ENCODE measurements at places on chromosomes 11 and 22.

- DNase-seq = no peak
Measured at GRCh38 chr22:42360348-42360747, 71.9 kb downstream of the NFAM1 start.

DNA sequence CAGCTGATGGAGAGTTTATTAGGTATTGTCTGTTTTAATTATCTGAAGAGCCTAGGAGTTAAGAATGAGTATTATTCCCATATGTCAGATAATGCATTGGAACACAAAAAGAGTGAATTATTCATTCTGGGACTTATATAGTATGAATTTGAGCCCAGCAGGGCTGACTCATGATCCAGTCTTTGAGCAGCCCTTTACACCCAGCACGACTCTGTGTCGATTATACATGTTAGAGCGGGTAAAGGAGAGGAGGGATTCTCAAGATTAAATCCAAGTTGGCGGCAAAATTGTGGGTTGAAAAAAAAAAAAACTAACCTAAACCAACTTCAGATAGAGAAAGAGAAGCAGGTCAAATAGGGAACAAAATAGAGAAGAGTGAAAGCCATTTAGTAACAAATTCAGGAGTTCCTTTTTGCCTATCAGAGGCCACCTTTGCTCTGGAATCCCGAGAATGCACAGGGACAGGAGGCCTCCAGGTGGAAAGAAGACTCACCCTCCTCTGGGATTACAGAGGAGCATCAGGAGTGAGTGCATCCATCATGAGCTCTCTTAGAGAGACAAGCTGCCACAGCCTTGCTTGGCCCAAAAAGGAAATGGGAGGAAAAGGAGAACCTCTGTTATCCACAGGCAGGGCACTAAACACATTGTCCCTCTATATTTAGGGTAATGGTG, 3.1 kb downstream of the MRGPRX1 start:
- no peak for DNase-seq

DNA sequence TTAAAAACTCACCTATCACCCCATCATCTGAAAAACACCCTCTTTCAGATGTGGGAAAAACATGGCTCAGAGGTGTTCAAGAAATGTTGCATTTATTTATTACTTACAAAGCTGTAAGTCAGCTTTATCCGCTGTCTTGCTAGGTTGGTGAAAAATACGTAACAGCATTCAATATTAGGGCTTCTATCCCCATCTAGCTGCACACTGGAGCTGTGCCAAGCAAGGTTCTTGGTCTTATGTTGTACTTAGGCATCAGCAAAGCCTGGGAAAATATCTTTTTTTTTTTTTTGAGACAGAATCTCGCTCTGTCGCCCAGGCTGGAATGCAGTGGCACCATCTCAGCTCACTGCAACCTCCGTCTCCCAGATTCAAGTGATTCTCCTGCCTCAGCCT, 7.5 kb downstream of the SERPING1 start:
- DNase-seq = no peak

DNA sequence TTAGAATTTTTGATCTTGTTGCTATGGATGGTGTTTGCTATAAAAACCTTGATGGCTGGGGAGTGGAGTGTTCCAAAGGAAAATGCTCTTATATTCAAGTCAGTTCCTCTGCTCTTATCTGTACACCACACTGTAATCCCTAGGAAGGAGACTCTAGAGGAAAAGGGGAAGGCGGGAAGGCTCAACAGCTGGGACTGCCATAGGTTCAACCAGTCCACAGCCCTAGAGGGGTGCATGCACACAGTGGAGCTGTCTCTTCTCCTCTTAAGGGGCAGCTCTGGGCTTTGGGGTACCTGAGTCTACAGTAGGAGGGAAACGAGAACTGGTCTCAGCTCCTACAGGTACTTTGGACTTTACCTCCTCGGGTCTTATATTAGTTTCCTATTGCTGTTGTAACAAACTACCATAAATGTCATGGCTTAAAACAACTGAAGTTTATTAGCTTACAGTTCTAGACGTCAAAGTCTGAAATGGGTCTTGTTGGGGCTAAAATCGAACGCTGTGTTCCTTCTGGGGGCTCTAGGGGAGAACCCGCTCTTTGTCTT, 77.2 kb upstream of the ZBED5 start:
- DNase-seq = no peak

DNA sequence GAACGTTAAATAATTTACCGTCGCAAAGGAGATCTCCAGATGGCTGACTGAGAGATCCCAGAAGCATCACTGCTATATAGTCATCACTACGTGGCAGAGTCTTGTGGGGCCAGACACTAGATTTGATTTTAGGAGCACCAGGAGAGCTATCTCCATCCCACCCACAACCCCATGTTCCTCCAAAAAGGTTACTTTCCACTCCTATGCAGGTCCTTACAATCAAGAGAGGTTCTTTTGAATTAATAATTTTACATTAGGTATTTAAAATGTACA, 19.4 kb downstream of the GUCY1A2 start:
- no peak for DNase-seq

GRCh38 chr22:17366830-17367229, 2.4 kb upstream of the CECR2 start:
- no peak for DNase-seq

- no peak for DNase-seq
Measured at GRCh38 chr11:96567176-96567575, 177.4 kb downstream of the JRKL start.

DNA sequence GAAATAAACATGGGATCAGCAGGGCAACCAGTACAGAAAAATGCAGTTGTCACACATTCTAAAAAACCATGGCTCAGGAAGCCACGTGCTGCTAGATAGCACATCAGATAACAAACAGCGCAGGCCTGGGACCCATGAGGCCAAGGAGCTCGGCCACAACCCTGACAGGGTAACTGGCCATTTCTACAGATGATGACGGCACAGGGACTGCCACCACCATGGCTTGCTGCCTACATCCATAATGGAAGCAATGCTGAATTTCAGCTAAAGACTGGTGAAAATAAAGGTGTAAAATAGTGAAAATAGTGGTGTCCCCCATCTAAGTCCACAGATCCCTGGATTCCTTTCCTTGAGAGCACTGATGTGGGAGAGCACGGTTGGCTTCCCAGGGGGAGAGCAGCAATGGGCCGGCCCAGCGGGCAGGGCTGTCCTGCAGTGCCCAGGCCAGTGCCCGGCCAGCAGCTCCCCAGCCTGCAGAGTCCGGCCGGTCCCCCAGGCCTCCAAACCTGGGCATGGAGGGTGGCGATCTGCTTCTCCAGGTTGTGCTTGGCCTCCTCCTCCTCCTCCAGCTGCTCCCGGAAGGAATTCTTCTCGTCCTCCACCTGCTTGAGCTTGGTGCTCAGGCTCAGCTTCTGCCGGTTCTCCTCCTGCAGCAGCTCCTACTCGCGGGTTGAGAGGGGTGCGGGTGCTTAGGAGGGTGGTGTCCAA, 40.0 kb downstream of the APOL1 start:
- DNase-seq = no peak

GRCh38 chr11:69301455-69302401, 7.8 kb downstream of the MYEOV start:
- DNase-seq = peak; percentile 93

DNA sequence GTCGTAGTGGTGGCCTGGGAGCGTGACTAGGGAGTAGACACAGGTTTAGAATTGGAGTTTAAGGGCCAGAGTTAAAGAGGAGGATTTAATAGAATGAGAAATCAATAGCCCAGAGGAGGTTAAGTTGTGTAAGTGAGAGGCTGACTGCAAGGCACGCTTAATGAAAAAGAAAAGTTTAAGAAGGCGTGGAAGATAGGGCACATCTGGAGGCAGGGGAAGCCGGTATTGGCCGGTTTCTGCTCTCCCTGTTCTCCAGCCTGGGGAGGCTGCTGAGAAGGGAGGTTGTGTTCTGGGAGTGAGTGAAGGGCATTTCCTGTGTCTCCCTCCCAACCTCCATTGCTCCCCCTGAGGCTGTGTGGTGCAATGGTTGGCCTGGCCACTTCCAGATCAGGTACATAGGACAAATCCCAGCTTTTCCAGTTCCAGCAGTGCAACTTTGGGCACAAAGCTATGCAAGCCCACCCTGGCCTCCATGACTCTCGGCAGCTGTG, 6.3 kb downstream of the GRIK4 start:
- DNase-seq = no peak

GRCh38 chr22:23062616-23063538, 7.4 kb upstream of the GNAZ start:
- DNase-seq = no peak

DNA sequence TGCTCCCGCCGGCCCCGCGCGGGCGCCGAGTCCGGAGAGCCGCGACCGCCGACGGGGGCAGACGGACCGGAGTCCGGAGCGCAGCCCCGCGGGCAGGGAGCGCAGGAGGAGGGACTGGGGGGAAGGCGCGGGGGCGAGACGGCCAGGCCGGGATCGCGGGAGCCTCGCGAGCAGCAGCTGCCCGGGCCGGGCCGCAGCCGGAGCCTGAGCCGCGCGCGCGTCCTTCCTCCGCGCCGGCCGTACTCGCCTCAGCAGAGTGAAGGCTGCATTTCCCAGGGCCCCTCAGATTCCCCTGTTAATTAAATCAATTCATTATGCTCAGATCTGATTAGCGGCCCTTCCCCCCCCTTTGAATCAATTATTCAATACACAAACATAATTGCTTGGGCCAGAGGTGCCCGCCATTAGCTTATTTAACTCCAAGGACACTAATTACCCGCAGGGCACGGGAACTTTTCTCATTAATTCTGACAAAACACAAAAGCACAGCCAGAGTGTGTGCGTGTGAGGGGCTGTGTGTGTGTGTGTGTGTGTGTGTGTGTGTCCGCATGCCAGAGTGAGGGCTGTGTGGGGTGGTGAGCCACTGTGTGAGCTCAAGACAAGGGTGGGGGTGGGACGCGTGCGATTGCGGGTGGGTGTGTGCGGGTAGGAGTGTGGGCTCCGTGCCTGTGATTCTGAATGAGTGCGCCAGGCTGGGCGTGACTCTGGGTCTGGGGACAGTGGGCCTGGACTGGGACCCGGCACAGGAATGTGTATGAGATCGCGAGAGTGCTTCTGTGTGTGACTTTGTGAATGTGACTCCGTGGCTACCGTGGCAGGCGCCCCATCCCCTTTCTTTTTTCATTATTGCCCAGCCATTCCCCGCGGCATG, 5.1 kb upstream of the LMO1 start:
- no peak for DNase-seq

DNA sequence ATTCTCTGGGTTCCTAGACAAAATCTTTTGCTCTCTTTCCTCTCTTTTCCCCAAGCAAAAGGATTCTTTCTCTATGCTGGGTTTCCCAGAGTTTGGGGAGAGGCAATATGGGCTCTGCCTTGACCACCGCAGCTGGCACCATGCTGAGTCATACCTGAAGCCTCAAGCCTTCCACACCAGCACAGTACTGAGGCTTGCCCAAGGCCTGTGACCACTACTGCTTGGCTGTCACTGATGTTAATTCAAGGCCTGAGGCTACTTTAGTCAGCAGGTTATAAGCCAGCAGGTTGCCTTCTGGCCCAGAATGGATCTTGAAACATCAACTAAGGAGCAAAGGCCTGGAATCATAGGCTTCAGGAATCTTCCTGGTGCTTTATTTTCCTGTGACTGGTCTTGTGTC, 185.3 kb downstream of the DYNC2H1 start:
- DNase-seq = no peak

DNA sequence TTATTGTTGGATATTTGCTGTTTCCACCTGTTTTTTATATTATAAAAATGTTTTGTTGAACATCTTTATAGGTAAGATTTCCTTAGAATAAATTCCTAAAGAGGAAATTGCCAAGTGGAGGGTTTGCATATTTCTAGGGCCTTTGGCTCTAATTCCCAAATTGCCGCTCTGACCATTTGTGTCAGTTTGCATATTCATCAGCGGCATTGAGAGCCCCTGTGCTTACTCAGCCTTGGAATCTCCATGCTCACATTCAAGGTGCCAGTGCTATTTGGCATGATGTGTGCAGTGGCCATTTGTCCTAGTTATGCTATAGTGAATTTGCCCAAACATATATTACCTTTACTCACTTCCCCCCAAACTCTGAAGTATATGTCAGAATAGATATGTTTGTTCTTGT, 25.5 kb downstream of the KREMEN1 start:
- no peak for DNase-seq

DNA sequence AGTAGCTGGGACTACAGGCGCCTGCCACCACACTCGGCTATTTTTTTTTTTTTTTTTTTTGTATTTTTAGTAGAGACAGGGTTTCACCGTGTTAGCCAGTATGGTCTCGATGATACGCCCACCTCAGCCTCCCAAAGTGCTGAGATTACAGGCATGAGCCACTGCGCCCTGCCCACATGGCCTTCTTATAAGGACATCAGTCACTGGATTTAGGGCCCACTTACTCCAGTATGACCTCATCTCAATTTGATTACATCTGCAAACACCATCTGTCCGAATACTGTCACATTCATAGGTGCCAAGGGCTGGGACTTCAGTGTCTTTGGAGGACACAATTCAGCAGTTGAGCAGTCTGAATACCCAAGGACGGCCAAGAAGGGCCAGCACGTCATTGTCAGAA, 8.2 kb upstream of the PRR5 start:
- DNase-seq = no peak

DNA sequence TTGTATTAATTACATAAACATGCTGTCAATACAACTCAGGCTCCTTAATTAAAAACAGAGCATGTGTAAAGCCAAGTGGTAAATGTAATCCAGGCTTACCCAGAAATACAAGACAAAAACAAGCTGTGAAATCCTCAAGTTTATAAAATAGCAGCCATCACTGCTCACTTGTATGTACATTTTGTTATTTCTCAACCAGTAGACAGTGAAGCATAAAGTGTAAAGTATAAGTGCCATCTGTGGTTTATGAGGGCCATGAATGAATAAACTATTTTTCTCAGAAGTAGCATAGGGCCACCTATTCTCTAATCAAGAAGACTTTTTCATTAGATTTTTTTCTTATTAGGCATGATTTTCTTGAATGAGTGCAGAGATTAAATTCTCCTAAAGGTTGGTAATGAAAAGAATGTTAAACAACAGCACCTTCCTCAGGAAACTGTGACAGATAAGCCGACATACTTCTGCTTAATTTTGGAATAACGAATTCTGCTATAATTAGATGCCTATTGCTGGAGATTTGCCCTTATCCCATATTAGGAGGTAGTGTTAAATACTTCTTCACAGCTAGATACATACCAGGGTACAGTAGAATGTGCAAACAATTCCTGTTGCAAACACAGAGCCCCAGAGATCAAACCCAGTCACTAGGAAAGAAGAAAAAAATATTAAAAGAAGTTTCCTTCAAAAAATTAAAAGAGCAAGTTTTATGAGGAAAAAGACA, 13.0 kb downstream of the SLC5A12 start:
- DNase-seq = no peak

- DNase-seq = no peak
Measured at GRCh38 chr22:35445933-35446332, 46.0 kb downstream of the MCM5 start.
